Memory B cell (primary cell): ENCODE measurements at places on chromosomes 1 and 21.

GRCh38 chr1:203551550-203551949 lies 57.6 kb downstream of the OPTC start:
- no peak for DNase-seq

DNA sequence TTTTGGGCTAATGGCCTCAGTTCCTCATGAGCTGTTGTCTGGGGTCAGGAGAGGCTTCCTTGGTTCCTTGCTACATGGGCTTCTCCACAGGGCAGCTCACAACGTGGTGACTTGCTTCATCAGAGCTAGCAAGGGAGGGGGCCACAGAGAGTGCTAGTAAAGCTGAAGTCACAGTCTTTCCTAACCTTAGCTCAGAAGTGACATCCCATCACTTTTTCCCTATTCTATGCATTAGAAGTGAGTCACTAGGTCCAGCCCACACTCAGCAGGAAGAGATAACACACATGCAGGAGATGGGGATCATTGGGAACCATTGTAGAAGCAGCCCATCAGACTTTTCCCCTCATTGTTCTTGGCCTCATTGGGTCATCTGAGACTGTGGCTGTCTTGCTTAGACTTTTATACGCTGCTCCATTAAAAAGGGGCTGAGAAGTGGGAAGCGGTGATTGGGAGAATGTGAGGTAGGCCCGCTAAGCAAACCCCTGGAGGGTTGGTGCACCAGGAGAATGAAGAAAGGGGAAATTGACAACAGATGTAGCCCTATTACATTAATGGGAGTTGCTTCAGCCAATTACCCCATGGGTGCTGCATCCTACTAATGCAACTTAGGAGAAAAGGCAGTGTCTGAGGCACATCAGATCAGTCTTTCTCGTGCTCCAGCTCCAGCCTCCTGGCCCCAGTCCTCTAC lies 22.1 kb upstream of the IGSF21 start:
- DNase-seq, result no peak

GRCh38 chr1:1092894-1093609 lies 18.9 kb upstream of the RNF223 start:
- no peak for DNase-seq

DNA sequence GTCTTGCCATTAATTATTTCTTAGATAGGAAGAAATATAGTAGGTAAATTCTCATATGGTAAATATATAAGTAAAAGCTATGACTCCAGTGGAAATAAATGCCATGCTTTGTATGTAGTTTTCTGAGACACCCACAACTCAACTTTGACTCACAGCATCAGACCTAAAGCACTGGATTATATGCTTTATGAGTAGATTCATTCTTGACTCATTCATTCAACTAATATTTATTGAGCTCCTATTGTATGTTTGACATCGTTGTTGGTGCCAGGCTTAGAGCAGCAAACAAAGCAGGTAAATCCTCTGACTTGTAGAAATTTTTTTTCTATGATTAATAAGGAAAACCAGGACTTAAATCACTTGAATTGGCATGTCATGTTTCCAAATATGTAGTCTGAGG lies 211.4 kb downstream of the PTPRC start:
- DNase-seq, result no peak

DNA sequence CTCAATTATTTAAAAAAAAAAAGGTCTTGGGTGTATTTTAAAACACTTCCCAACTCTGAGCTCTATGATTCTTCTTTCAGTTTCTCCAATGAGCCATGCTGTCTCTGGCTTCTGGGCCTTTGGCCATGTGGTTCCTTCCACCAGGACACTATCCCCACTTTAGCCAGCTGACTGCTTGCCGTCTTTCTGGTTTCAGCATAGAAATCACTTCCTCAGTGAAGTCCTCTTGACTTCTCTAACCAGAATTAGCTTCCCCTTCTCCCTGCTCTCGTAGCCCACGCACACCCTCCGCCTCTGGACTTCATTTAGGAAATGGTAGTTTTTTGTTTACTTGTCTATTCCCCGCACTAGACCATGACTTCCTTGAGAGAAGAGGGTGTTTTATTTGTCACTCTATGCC lies 1.1 kb upstream of the DIO1 start:
- DNase-seq, result no peak
